MG63 (cell line): ENCODE measurements at places on chromosomes 12 and 14. TPM values are rescaled to one million over a fixed set of nuclear protein-coding genes. Genes with fewer than 3 reads are reported as not detected.

Gene NKX2-1
- not detected in 2 replicates for total RNA-seq

- DNase-seq, result no peak
These were observed 89.7 kb downstream of the ADGRD1 start for GRCh38 chr12:131043401-131043871.

- no peak for DNase-seq
These were observed 579.2 kb downstream of the BCL11B start for GRCh38 chr14:98692832-98693231.

GRCh38 chr12:128825835-128826234 is 2.1 kb upstream of the SLC15A4 start:
- DNase-seq, result no peak

DNA sequence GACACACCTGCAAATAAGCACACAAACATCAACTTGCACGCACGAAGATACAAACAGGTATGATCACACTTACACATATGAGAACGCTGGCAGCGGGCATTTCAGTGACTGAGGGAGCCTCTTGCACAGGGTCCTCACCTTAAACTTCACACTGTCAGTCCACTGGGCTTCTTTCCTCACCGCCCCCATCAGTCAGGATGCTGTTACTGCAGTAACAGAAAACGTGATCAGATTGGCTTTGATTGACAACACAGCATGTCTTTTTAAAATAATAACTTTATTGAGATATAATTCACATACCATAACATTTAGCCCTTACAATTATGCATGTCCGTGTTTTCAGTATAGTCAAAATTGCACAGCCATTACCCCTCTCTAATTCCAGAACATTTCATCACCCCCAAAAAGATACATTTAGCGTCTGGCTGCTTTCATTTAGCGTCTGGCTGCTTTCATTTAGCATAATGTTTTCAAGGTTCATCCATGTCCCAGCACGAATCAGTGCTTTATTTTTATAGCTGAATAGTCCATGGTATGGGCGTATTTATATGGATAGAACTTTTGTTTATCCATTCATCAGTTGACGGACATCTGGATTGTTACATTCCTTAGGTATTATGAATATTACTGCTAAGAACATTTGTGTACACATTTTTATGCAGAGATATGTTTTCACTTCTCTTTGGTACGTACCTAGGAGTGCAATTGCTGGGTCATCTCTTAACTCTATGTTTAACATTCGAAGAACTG is 8.4 kb downstream of the CCDC197 start:
- DNase-seq, result no peak

DNA sequence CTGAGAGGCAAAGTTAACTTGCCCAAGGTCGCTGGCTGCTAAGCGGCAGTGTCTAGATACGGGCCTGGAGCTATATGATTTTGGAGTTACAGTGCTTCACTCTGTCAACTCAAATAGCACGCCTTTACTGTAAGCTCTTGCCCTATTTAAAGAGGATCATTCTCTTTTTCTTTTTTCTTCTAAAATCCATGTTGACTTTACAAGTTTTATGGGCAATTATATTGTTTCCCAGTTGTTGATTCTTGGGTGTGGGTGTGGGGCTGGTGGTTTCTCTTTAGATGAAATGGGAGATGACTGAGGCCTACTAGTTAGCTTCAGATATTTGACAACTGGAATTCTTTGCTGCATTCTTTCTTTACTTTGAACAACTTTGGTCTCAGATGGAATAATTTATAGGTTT is 70.7 kb downstream of the C12orf75 start:
- no peak for DNase-seq

GRCh38 chr12:28226705-28227104 is 36.4 kb downstream of the CCDC91 start:
- no peak for DNase-seq

Gene KERA
- not detected in 2 replicates for total RNA-seq

DNA sequence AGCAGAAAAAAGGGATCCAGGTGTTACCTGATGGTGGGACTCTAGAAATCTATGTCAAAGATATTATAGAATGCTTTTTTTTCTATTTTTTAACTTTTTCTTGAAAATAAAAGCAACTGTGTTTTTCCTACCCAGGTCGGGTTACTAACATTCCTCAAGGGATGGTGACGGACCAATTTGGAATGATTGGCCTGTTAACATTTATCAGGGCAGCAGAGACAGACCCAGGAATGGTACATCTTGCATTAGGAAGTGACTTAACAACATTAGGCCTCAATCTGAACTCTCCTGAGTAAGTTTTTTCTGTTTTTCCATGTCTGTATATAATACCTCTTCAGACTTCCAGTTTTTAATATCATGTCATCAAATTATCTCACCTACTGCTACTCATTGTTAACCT is 27.6 kb upstream of the KCNMB4 start:
- DNase-seq, result no peak

DNA sequence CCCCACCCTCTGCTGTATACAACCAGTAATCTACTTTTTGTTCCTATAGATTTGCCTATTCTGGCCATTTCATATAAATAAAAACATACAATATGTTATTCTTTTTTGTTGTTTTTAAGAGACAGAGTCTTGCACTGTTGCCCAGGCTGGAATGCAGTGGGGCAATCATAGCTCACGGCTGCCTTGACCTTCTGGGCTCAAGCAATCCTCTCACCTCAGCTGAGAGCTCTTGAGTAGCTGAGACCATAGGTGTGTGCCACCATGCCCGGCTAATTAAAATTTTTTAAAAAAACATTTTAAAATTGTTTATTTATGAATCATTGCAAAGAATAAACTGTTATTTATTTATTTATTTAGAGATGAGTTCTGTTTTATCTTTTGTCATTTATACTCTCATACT is 11.6 kb downstream of the PTGR2 start:
- DNase-seq, result no peak

DNA sequence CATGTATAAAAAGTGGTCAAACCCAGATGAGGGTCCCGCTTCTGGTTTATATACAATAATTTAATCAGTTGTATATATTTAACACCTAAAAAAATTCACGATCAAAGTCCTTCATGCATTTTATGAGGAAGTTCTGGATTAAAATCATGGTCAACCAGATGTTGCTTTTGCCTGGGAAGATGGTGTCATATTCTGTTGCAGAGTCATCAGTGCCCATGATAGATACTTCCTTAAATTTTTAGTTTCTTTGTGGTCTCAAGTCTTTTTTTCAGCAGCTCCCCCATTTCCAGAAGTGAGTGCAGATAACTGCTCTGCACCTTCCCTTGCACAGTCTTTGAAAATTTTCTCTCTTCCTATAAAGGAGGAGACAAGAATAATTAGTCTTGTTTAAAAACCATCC is 16.1 kb downstream of the ERP29 start:
- no peak for DNase-seq

DNA sequence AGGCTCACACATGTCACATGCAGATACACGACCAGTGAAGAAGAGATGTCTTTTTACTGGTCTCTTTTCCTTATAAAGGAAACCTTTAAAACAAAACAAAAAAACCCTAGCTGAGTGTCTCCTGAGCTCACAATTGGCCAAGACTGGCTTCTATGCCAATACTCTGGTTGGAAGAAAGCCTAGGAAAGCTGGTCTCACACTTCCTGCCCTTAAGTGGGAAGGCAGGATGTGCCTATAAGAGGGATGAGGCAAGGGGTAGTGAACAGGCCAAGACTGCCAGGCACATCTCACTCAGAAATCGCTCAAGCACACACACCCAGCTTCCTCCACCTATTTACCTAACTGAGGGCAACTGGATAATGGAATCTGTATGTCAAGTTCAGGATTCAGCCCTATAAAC is 50.0 kb downstream of the SOCS2 start:
- DNase-seq, result peak; percentile 87

Gene PTPRQ
- 4.0 TPM in 2 replicates for total RNA-seq

- no peak for DNase-seq
These were observed 43.5 kb downstream of the BCAT1 start for GRCh38 chr12:24905431-24905830.

Gene MAP3K9
- total RNA-seq, result 0.17 and 0.76 TPM in 2 replicates

Gene DTX1
- total RNA-seq, result not detected in 2 replicates

- DNase-seq, result no peak
These were observed 25.6 kb upstream of the CCDC60 start for GRCh38 chr12:119308708-119309456.

Gene IPO4
- 41.0 and 60.5 TPM in 2 replicates for total RNA-seq

Gene IFI27
- 57.0 and 109 TPM in 2 replicates for total RNA-seq

Gene PLA2G1B
- not detected in 2 replicates for total RNA-seq

DNA sequence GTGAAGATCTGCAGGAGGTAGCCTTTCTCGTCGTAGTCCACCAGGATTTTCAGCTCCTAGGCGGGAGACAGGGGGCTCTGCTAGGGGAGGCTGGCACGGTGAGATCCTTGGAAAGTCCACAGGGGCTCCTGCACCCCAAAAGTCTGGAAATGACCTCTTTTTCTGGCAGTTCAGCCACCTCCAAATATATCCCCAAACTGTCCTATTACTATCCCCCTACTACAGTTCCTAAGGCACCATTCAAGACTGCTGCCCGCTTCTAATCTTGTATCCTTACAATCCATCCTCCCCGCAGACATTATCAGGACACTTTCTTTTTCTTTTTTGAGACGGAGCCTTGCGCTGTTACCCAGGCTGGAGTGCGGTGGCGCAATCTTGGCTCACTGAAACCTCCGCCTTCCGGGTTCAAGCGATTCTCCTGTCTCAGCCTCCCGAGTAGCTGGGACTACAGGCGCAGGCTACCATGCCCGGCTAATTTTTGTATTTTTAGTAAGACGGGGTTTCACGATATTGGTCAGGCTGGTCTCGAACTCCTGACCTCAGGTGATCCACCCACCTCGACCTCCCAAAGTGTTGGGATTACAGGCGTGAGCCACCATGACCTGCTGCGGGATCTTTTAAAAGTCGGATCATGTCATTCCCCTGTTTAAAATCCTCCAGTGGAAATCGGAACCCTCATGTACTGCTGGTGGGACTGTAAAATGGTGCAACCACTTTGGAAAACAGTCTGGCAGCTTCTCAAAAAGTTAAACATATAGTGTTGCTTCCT is 18.5 kb downstream of the HPD start:
- DNase-seq, result no peak

Gene RBP5
- total RNA-seq, result not detected in 2 replicates

DNA sequence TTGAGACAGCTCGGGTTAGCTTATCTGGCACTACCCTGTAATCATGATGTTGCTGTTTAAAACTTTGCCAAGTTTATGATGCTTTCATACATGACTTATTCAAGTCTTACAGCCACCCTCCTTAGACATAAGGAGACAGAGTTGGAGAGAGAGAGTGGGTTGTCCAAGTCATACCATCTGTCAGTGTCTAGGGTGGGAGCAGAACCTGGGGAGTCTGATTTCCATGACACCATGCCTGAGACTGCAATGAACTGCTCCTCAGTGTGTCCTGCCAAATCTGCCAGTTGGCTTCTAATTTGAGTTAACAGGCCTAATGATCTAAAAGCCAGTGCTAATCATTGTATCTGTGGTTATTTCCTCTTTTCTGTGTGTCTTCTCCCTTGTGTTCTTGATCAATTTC is 43.7 kb upstream of the PHC1 start:
- DNase-seq, result no peak

Gene ALG10B
- total RNA-seq, result 1.3 and 1.8 TPM in 2 replicates

DNA sequence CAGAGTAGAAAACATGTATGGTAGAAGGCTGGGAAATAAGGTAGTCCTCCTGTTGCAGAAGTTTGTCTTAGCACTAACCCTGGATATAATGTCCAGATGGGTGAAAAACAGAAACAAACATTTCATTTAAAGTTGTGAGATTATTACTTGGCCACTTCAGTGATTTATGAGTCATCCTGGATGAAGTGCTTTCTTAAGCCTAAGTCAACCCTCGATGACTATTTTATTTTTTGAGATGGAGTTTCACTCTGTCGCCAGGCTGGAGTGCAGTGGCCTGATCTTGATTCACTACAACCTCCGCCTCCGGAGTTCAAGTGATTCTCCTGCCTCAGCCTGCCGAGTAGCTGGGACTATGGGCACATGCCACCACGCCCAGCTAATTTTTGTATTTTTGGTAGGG is 10.2 kb downstream of the DLST start:
- peak; percentile 15 for DNase-seq

DNA sequence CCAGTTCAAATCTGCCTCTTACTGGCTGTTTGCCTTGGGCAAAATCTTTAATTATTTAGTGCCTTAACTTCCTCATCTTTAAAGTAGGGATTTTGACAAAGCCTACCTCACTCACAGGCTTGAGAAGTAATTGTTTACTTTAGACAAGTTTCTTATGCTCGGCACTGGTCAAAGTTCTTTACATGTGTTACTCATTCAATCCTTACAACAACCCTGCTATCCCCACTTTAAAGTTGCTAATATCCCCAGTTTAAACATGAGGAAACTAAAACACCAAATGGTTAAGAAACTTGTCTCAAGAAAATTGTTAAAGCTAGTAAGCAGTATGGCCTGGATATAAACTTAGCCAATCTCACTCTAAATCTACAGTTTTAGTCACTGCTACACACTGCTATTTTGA is 204.0 kb upstream of the AVPR1A start:
- no peak for DNase-seq

Gene KRT85
- total RNA-seq, result not detected in 2 replicates

Gene DPF3
- total RNA-seq, result 2.3 and 5.6 TPM in 2 replicates

Gene IFNG-AS1
- total RNA-seq, result not detected in 2 replicates

DNA sequence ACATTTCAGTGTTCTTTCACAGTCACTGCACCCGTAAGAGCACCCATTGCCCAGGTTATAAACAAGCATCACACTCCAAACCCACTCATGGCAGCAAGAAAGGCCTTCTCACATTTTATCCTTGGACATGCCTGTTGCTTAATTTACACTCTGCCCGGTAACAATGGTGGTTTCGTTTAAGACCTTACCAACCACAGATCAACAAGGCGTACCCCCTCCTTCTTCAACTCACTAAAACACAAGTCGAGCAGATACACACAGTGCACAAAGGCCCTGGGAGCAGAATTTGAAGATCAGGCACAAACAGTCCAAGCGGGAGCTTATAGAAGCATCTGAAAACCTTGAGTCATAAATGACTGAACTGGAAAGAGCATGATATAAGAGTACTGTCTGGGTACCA is 98.1 kb downstream of the GALC start:
- no peak for DNase-seq

- no peak for DNase-seq
These were observed 399 bp downstream of the NCAPD2 start for GRCh38 chr12:6494258-6494743.

- DNase-seq, result no peak
These were observed 1123.0 kb downstream of the VRK1 start for GRCh38 chr14:97920201-97920600.

DNA sequence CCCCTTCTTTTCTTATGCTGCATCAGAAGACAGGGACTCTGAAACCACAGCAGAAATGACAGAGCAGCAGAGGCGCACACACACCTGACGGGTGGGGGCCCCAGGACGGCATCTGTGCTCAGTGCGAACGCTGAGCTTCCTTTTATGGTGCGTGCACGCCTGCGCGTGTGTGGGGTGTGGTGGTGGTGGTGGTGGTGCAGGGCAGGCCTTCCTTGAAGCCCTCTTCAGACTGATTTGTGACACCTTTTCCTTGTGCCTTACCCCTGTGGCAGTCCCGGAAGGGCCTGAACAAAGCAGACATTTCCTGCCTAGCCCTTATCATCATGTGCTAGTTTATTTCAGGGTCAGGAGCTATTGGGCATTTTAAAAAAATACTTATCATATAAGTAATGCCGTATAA is 75.7 kb downstream of the TSPAN9 start:
- DNase-seq, result no peak

- no peak for DNase-seq
These were observed 2.2 kb upstream of the EP400 start for GRCh38 chr12:131947482-131948027.

Gene POLE2
- 14.3 and 75.1 TPM in 2 replicates for total RNA-seq

Gene DIO2
- total RNA-seq, result 0.53 TPM in 1 of 2 replicates, not detected in the other
